Suppressor macrophage treated with lipopolysaccharide for 4 hours (primary cell): ENCODE measurements at places on chromosomes 2 and 18.

GRCh38 chr2:241230435-241230834 is 42.0 kb downstream of the ANO7 start:
- DNase-seq = no peak

GRCh38 chr2:146776596-146776995 is 1068.2 kb upstream of the ACVR2A start:
- no peak for DNase-seq

GRCh38 chr2:226216575-226216974 is 583.0 kb downstream of the IRS1 start:
- DNase-seq = no peak

- peak; percentile 39 for DNase-seq
These were observed 27.1 kb upstream of the PTMA start for GRCh38 chr2:231680992-231681852.

GRCh38 chr2:191573216-191573615 is 104.7 kb upstream of the NABP1 start:
- peak; percentile 15 for DNase-seq

GRCh38 chr18:74493689-74494088 is 2.5 kb upstream of the CNDP2 start:
- peak; percentile 55 for DNase-seq

DNA sequence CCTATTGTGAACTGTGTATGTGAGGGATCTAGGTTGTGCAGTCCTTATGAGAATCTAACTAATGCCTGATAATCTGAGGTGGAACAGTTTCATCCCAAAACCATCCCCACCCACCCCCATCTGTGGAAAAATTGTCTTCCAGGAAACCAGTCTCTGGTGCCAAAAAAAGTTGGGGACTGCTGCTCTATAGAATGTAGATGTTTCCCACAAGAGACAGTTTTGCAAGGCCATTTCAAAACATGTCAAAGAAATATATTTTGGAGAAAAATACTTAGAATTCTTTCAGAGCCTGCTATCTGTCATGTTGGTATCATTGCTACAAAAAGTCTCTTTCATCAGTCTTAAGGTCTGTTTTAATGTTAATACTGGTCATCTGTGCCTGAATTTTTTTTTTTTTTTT is 4.1 kb upstream of the SLC39A10 start:
- DNase-seq = no peak

- DNase-seq = peak; percentile 82
These were observed 67.2 kb downstream of the POLR1A start for GRCh38 chr2:86038291-86039081.

GRCh38 chr2:106759966-106760365 is 126.0 kb downstream of the ST6GAL2 start:
- no peak for DNase-seq

DNA sequence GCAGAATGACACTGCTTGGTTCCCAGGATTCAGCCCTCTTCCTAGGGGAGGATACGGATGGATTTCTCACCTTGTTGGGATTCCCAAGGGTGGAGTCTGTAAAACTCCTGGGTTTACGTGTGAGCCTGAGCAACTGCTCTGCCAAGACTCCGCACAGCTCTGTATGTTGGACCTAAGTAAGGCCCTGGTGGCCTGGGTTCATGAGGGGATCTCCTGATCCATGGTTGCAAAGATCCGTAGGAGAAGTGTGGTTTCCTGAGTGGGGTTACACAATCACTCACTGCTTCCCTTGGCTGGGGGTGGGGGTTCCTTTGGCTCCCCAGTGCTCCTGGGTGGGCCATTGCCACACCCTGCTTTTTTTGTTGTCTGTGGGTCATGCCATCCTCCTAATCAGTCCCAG is 37.7 kb downstream of the ANKRD12 start:
- DNase-seq = peak; percentile 54
